ENCODE measurements at places on chromosomes 3 and 15. TPM values are rescaled to one million over a fixed set of nuclear protein-coding genes. Genes with fewer than 3 reads are reported as not detected.

SPINK8 gene
- not detected for total RNA-seq

GUCA1C gene
- total RNA-seq, result not detected

APEH gene
- total RNA-seq, result 127 TPM

UPK1B gene
- 0.19 TPM for total RNA-seq

EPHB3 gene
- total RNA-seq, result 3.1 TPM

C3orf22 gene
- not detected for total RNA-seq

DUOX1 gene
- total RNA-seq, result under 0.01 TPM

RETNLB gene
- not detected for total RNA-seq

SRPRB gene
- 133 TPM for total RNA-seq

OXSR1 gene
- 40.6 TPM for total RNA-seq

SLC41A3 gene
- total RNA-seq, result 76.7 TPM

TGM5 gene
- not detected for total RNA-seq

WDR49 gene
- under 0.01 TPM for total RNA-seq

CCR3 gene
- not detected for total RNA-seq

MEGF11 gene
- not detected for total RNA-seq

AMT gene
- 0.85 TPM for total RNA-seq

SERPINI1 gene
- 2.9 TPM for total RNA-seq

NKIRAS1 gene
- 21.7 TPM for total RNA-seq

TLR9 gene
- total RNA-seq, result not detected

XPC gene
- total RNA-seq, result 45.4 TPM

PLD1 gene
- total RNA-seq, result 28.8 TPM

CTXND1 gene
- total RNA-seq, result not detected

MCTP2 gene
- total RNA-seq, result 0.58 TPM

PLCH1 gene
- under 0.01 TPM for total RNA-seq

EPHA3 gene
- total RNA-seq, result 10.1 TPM

C15orf61 gene
- total RNA-seq, result 2.3 TPM

CHST13 gene
- total RNA-seq, result not detected

JAGN1 gene
- total RNA-seq, result 27.3 TPM

C3orf33 gene
- 2.9 TPM for total RNA-seq

GOLGA8R gene
- 4.8 TPM for total RNA-seq

SLC51A gene
- not detected for total RNA-seq

SHC4 gene
- total RNA-seq, result 6.5 TPM

ACKR4 gene
- total RNA-seq, result 6.8 TPM

TPRG1 gene
- total RNA-seq, result 0.56 TPM

PGBD4 gene
- 1.9 TPM for total RNA-seq

CBLB gene
- 26.5 TPM for total RNA-seq

FAH gene
- 14.9 TPM for total RNA-seq

MORC1 gene
- total RNA-seq, result not detected

GOLGA6B gene
- total RNA-seq, result not detected

ZNF620 gene
- 1.9 TPM for total RNA-seq

GOLGA6L10 gene
- total RNA-seq, result 0.19 TPM

ESYT3 gene
- total RNA-seq, result 0.19 TPM

SLC12A8 gene
- total RNA-seq, result 12.4 TPM

AADACL2 gene
- total RNA-seq, result not detected

HRG gene
- not detected for total RNA-seq

CLRN1 gene
- not detected for total RNA-seq
